ENCODE measurements at places on chromosomes 12 and 14.

- no peak for DNase-seq
These were observed 7.1 kb downstream of the CSRP2 start for GRCh38 chr12:76871742-76872141.

DNA sequence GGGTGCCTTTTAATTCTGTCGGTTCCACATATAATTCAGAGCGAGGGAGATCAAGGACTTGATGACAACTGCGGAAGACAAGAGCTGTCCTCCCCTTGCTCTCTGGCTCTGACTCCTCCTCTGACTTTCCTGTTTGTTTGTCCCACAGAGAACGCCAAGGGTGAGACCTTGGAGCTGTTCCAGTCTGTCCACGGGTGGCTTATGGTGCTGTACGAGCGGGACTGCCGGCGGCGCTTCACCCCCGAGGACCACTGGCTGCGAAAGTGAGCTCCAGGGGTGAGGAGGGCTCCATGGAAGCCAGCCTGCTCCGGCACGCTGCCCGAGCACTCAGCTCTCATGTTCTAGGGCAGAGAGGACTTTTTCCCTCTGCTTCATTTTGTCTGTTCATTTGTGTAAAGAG lies 32.8 kb downstream of the UBE3B start:
- DNase-seq: no peak

DNA sequence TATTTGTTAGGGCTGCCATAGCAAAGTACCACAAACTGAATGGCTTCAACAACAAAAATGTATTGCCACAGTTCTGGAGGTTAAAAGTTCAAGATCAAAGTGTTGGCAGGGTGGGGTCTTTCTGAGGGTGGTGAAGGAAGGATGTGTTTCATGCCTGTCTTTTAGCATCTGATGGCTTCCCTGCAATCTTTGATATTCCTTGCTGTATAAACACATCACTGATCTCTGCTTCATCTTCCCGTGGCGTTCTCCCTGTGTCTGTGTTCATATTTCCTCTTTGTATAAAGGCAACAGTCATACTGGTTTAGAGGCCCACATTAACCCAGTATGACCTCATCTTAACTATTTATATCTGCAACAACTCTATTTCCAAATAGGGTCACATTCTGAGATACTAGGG lies 167.5 kb downstream of the BTG1 start:
- peak; percentile 15 for DNase-seq

GRCh38 chr12:2970744-2971143 lies 11.5 kb downstream of the TEAD4 start:
- DNase-seq: no peak

- DNase-seq: no peak
These were observed 17.5 kb downstream of the GRIP1 start for GRCh38 chr12:66661357-66661756.

DNA sequence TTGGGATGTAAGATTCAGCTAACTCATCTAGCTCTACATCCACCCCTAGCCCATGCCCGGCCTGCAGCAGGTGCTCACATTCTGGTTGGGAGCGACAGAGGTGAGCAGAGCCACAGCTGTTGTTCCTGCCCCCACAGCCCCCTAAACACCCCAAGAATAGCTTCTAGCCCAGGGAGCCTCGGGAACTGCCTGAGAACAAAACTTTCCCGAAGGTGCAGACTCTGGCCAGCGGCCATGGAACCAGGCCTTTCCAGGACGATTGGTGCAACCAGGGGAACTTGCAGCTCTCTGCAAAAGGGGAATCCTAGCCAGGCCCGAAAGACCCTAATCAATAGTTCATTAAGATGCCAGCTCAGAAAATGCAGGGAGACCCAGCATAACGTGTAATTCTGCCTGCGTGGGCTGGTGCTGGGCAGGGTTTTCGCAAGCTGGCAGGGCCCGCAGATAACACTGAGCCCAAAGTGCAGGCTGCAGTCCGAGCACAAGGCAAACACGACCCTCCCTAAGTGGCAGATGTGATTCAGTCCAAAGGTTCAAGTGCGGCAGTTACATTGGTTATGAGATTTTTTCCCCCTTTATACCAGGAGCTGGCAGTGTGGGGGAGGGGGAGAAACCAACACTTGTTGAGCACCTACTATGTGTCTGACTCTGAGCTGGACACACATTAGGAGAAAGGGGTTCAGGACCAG lies 122.5 kb upstream of the MAP1LC3B2 start:
- no peak for DNase-seq

- no peak for DNase-seq
These were observed 187.2 kb upstream of the NEDD1 start for GRCh38 chr12:96719660-96720362.

- DNase-seq: peak; percentile 52
These were observed 57.9 kb upstream of the GPR68 start for GRCh38 chr14:91302391-91302790.

- DNase-seq: no peak
These were observed 248.5 kb upstream of the DDHD1 start for GRCh38 chr14:53401646-53402045.

DNA sequence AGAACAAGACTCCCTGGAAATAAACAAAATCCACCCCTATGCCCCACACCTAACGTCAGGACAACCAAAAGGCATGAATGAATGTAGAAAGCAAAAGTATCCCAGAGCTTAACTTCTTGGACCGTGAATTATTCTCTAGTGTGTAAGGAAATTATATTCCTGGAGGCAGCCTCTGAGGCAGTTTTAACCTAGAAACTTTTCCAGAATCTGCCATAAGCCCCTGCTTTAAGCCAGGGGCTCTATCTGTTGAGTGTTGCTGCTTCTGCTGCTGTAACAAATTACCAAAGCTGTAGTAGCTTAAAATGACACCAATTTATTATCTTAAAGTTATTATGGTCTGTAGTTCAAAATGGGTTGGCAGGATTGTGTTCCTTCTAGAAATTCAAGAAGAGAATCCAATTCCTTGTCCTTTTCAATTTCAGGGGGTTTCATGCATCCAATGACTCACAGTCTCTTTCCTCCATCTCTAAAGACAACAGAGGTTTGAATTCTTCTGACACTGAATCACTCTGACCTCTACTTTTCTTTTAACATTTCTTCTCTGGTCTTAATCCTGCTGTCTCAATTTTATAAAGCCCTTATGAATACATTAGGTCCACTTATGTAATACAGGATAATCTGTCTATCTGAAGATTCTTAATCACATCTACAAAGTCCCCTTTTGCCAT lies 242.7 kb downstream of the ATXN7L3B start:
- no peak for DNase-seq

- no peak for DNase-seq
These were observed at the start of gene SYT10 for GRCh38 chr12:33439587-33440011. TSS of gene SYT10 (minus strand) at chr12:33439819. CDS start at chr12:33439522, 297 bp downstream.

GRCh38 chr12:47862167-47862750 lies 42.5 kb downstream of the VDR start:
- no peak for DNase-seq

DNA sequence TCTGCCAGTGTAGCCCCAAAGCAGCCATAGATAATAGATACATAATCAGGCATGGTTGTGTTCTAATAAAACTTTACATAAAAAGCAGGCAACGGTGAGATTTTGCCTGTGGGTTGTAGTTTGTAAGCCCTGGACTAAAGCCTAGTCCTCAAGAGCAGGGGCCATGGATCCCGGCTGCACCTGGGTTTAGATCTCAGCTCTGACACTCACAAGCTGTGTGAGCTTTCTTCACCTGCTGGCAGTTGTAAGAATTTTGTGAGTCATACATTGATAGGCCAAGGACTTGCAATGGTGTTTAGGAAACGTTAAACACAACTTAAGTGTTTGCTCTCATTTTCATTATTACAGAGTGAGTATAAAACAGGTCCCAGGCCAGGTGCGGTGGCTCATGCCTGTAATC lies 395.8 kb upstream of the TBX3 start:
- DNase-seq: no peak

DNA sequence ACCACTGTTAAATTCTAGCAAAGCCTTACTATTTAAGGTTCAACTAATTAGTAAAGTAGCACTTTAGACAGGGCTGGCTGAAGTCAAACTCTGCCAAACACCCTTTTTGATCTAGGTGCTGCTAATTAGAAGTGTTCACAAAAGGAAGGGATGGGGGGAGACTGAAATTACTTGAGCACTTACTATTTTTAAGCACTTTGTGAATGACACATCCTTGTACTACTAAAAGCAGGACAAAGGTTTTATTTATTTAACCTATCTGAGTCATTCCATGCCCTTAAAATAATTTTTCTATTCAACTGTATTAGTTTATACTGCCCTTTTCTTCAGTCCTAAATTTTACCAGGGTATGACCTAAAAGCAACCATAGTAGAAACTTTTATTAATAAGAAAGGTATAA lies 20.1 kb downstream of the MBIP start:
- DNase-seq: no peak

DNA sequence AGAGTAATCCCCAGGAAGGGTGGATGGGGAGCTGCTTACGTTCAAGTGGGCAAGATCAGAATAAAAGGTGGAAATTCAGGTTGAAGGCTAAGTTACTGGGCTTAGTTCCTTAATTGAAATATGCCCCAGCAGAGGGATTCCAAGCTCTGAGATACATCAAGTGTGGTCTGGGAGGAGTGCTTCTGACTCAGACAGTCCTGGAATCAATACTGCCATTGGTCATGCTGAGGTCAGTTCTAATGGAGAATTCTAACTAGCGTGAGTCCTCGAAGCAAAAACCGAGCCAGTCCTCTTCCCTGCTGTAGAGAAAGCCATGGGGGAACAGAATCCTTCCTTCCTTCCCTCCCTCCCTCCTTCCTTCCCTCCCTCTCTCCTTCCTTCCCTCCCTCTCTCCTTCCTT lies 39.9 kb downstream of the NOS1 start:
- DNase-seq: no peak

- no peak for DNase-seq
These were observed 1.5 kb downstream of the ZNF605 start for GRCh38 chr12:132954471-132955048.

GRCh38 chr12:100830003-100830795 lies 35.6 kb downstream of the ANO4 start:
- DNase-seq: no peak

DNA sequence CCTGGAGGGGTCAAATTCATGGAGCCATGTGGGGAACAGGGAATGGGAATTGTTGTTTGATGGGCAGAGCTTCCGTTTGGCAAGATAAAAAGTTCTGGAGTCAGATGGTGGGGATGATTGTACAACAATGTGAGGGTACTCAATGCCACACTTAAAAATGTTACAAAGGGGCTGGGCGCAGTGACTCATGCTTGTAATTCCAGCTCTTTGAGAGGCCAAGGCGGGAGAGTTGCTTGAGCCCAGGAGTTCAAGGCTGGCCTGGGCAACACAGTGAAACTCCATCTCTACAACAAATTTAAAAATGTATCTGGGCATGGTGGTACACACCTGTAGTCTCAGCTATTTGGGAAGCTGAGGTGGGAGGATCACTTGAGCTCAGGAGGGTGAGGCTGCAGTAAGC lies 66.0 kb upstream of the DIO3 start:
- no peak for DNase-seq

GRCh38 chr12:71691504-71692129 lies 5.7 kb downstream of the TMEM19 start:
- DNase-seq: no peak

DNA sequence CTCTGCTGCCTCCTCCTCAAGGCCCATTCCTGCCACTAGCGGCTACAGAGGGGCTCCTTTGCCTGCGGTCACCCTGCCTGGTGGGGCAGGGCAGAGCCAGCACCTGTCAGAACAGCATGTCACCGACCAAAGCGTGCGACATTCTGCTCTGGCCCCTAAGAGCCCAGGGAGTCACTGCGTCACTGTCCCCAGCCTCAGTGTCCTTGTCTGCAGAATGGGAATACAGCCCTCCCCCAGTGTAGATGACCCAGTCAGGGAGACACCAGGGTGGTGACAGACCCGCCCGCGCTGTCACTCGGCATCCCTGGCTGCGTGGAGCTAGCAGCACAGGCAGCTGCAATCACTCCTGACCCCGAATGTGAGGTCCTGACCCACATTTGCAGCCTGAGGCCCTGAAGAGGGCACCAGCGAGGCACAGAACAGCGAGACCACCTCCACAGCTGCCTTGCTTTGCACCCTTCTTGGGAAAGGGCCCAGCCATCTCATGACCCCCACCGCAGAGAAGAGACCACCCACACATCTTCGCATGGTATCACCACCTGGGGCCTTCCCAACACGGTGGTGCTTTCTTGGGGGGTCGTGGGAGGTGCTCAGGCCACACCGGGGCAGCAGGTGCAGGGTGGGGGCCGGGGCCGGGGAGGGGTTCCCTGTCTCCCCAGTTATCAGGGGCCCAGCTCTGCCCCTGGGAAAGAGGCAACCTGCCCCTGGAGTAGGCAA lies 2.5 kb downstream of the AHNAK2 start:
- DNase-seq: no peak

DNA sequence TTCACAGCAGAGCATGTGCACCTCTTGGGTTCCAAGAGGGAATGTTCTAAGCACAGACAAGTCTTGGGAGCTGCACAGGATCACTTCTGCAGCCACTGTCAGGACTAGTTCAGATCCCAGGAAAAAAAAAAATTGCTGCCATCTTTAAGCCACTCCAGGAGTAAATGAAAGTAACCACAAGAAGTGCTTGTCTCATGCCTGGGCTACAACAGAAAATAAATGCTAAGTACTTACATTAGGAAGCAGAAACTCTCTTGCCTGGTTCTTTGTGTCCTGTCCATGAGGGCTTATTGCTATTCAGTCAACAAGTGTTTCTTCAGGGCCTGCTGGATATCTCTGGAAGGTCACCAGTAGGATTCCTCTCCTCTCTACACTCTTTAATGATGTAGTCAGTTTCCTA lies 176.1 kb downstream of the KTN1 start:
- no peak for DNase-seq

- DNase-seq: no peak
These were observed 27.8 kb downstream of the MUCL1 start for GRCh38 chr12:54882079-54882478.

DNA sequence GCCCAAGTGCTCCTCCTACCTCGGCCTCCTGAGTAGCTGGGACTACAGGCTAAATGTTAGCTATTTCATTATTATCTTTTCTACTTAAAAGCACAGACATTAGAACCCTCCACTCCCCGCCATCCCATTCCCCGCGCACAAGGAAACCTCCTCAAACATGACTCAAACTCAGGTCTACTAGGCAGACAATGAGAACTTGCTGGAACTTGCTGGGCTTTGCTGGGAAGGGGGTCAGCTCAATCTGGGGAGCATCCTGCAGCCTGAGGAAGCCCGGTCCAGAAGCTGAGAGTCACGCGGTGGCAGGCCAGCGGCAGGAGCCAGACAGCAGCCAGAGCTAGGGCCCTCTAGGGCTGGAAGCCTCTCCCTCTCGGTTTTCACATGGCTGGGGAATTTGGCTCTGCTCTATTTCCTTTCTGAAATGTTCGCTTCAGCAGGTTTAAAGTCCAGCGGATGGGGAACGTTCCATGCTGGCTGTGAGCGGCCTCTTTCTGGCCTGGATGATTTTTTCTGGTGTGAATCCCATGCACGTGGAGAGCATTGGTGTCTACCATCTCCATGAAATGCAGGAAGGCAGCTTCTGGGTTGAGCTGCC lies 68.5 kb downstream of the SLC6A12 start:
- no peak for DNase-seq
